ENCODE measurements at places on chromosomes 5 and 9. TPM values are rescaled to one million over a fixed set of nuclear protein-coding genes. Genes with fewer than 3 reads are reported as not detected.

Gene PFN3
- total RNA-seq: 0.82 TPM

Gene RMRP
- 133,388 TPM for total RNA-seq

Gene SH3RF2
- total RNA-seq: under 0.01 TPM

Gene NR2F1-AS1
- total RNA-seq: 60.7 TPM

Gene GPR151
- total RNA-seq: 0.41 TPM

Gene BTNL8
- total RNA-seq: not detected

Gene NIM1K
- 8.2 TPM for total RNA-seq

Gene CERT1
- 53.8 TPM for total RNA-seq

- DNase-seq: no peak
These were observed 30.7 kb upstream of the ERAP1 start for GRCh38 chr5:96838201-96839070.

GRCh38 chr9:121323449-121324151, 46.5 kb downstream of the STOM start:
- no peak for DNase-seq

- no peak for DNase-seq
These were observed 147.5 kb upstream of the PIK3R1 start for GRCh38 chr5:68067976-68068603.

- DNase-seq: no peak
These were observed 38.5 kb downstream of the TTC1 start for GRCh38 chr5:160047423-160047822.

GRCh38 chr9:27194401-27195091, 85.5 kb downstream of the TEK start:
- DNase-seq: no peak

GRCh38 chr9:116861321-116861720, 174.2 kb downstream of the TRIM32 start:
- no peak for DNase-seq

GRCh38 chr9:81389569-81389993, 299.8 kb downstream of the TLE1 start:
- no peak for DNase-seq

GRCh38 chr5:143322176-143322575, 81.3 kb downstream of the NR3C1 start:
- no peak for DNase-seq

- DNase-seq: no peak
These were observed 29.8 kb downstream of the CCDC192 start for GRCh38 chr5:127732963-127733362.

- DNase-seq: no peak
These were observed 90.1 kb downstream of the CAVIN4 start for GRCh38 chr9:100668024-100668423.

Data from frontal cortex (tissue), 4 donors.